ENCODE measurements at places on chromosomes 2 and 18.

DNA sequence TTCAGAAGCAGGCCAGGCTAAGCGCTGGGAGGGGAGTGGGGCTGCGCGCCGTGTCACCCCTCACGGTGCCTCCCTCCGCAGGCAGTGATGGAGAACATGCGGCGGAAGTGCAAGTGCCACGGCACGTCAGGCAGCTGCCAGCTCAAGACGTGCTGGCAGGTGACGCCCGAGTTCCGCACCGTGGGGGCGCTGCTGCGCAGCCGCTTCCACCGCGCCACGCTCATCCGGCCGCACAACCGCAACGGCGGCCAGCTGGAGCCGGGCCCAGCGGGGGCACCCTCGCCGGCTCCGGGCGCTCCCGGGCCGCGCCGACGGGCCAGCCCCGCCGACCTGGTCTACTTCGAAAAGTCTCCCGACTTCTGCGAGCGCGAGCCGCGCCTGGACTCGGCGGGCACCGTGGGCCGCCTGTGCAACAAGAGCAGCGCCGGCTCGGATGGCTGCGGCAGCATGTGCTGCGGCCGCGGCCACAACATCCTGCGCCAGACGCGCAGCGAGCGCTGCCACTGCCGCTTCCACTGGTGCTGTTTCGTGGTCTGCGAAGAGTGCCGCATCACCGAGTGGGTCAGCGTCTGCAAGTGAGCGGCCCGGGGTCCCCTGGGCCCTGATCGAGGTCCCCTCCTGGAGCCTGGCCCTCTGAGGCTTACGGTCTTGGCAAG lies 12.2 kb downstream of the WNT10A start:
- peak; percentile 90 for DNase-seq

DNA sequence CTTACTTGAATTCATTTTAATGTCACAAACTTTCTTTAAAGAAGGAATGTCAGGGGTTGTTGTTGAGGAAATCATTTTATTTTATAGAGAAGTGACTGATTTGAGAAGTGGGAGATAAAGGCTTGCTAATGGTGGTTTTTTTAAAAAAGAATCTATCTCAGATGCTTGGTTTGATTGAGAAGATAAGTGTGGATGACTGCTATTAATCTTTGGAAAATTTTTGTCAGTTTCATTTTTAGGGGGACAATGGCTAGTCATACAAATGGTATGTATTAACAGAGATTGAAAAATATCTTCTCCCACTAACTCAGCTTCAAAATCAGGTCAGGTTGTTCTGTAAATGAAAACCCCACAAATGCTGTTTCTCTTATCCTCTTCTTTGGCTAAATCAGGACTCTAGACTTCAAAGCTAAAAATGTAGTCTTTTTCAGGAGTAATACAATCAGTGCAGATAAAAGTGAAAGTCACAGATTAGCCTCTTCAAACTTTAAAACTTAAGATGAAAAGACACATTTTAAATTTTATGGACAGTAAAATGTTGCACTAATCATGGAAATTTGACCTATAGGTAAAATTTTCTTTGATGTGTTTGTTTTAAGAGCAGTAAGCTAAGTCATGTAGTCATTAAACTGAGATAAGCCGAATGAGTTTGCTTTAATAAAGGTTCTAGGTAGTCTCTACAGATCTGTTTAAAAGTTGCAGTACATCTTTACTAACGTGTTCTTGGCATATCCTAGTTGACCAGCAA lies 674.2 kb upstream of the VRK2 start:
- DNase-seq, result no peak

DNA sequence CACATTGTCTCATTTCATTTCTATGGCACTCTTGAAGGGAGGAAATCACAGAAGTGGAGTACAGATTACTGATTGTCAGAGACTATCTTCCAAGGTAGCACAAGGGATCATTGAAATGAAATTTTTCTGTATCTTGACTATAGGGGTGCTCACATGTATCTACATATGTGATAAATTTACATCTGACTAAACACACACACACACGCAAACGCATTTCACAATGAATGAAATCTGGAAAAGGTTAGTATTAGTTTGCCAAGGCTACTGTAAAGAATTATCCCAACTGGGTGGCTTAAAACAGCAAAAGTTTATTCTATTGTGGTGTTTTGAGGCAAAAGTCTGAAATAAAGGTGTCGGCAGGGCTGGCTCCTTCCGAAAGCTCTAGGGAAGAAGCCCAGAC lies 144.6 kb downstream of the SH3BP4 start:
- no peak for DNase-seq

GRCh38 chr2:178450774-178451525 lies at the start of the genes PJVK and PRKRA:
Gene PJVK, plus strand, starts transcription at chr2:178451378. Its CDS starts 2,032 bp downstream, at chr2:178453410.
Gene PRKRA, minus strand, starts transcription at chr2:178451175. Its CDS starts 145 bp downstream, at chr2:178451030.
- peak; percentile 99 for DNase-seq
